ENCODE measurements at places on chromosomes 7 and 10.

GRCh38 chr7:46649876-46650275, 728.8 kb upstream of the IGFBP3 start:
- no peak for DNase-seq

- no peak for DNase-seq
Measured at GRCh38 chr7:141348728-141349127, 202.5 kb upstream of the AGK start.

- no peak for DNase-seq
Measured at GRCh38 chr10:62056219-62056618, 154.7 kb downstream of the ARID5B start.

GRCh38 chr7:121244120-121244870, 84.5 kb upstream of the WNT16 start:
- DNase-seq: peak; percentile 67

- DNase-seq: no peak
Measured at GRCh38 chr10:89651205-89651915, 6.3 kb upstream of the PANK1 start.

DNA sequence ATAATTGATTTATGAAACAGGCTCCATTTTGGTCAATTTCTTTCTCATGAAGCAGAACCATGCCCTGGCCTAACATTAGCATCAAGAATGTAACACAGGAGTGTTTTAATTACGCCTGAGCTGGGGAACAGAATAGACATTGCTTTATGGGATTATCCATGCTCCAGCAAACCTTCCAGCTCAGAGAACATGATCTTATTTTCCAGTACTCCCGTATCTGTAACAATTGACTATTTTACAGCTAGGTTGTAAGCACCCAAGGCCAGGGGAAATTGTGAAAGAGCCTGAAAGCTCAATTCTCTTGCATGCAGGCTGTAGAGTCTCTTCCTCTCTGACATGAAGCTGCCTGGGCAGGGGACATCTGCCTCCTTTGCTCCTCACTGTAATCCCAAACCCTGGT, 30.8 kb upstream of the CRYGN start:
- DNase-seq: no peak

- peak; percentile 51 for DNase-seq
Measured at GRCh38 chr10:77638321-77639101, 903 bp upstream of the KCNMA1 start.

DNA sequence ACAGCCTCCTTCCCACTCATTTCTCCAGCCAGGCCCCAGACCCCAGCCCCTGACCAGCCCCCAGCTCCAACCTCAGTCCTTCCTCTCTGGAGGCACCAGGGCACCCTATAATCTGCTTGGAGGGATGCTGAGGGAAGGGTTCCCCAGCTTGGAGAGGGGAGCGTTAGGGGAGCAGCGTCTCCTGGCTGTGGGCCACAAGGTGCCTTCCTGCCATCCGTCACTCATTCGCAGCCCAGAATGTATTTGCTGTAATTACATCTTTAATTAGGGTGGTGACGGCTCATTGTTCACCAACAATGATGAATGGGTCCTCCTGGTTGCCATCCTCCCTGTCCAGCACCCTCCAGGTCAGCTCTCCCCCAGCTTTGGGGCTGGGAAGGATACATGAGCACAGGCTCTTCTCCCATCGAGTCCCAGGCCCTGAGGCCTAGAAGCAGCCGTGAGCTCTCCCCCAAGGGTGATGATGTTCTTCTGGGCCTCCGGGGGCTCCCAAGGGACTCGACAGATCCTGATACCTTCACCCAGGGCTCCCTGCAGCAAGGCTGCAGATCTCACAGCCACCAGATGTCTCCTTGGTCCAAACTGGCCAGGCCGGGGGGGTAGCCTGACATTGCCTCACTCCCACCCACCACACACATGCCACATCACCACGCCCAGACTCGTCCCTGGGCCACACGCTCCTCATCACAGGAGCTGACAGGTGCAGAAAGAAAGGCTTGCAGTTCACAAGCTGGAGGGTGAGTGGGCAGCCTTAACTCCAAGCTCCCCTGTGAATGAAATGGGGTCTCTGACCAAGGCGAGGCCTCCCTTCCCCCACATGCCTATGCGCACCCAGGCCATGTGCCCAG, 26.8 kb downstream of the POLL start:
- DNase-seq: no peak

DNA sequence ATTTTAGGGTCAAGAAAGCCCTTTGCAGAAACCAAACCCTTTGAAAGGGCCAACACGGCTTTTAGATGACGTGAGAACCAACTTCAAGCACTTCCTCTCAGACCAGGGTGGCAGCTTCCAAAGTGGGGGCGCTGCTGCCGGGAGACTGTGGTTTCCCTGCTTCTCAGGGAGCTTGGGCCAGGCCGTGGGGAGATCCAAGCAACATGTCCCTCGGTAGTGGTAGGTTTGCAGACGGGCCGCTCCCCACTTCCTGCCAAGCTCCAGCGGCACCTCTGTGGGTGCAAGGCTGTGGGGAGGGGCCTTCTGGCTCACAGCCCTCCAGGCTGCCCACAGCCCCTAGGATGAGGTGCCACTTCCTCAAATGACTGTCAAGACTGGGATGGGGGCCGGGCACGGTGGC, 132.4 kb downstream of the FAM53B start:
- DNase-seq: no peak

GRCh38 chr7:113113912-113114311, 4.4 kb downstream of the SMIM30 start:
- no peak for DNase-seq

GRCh38 chr10:126014309-126014708, 117.9 kb downstream of the FANK1 start:
- DNase-seq: no peak

- no peak for DNase-seq
Measured at GRCh38 chr7:142477079-142477651, 219.3 kb upstream of the PRSS58 start.

GRCh38 chr10:80410578-80411145, 2.3 kb downstream of the PRXL2A start:
- no peak for DNase-seq

DNA sequence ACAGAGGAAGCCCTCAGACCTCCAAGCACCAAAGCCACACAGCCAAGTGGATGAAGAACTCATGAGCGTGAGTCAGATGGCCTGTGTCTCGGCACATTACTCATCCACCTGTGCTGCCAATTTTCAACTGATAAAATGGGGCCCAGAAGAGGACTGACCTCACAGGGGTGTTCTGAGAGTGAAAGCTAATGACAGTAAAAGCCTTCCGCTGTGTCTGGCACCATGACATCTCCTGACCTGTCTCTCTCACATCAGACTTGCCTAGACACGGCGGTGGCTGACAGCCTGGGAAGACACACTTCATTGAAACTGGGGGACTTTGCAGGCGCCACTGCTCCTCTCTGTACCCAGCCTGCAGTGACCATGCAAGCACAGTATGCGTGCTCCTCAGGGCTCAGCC, 8.3 kb upstream of the SLC18A3 start:
- no peak for DNase-seq

GRCh38 chr10:37728830-37729229, 128.6 kb downstream of the ZNF248 start:
- DNase-seq: no peak

DNA sequence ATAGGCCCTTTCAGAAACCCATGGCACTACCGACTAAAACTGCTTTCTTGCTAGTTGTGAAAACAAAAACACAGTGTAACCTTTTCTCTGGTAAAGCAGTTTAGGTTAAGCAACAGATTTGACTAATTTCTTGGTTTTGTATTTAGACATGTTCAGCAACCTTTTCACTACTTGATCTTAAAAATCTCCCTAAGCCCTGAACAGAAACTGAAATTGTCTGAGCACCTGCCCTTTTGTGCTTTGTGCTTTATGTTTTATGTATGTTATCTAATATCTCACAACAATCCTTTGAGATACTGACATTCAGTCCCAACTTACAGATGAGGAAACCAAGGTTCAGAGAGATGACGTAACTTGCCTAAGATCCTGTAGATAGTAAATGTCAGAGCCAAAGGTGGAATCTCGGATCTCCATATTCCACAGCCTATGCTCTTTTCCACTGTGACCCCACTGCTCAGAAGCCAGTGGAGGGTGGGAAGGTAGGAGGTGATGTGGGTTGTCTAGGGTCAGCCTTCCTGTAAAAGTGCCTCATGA, 146.6 kb downstream of the LCOR start:
- DNase-seq: no peak

- no peak for DNase-seq
Measured at GRCh38 chr10:27474741-27475140, 29.4 kb upstream of the RAB18 start.

GRCh38 chr7:31171216-31171785, 119.2 kb downstream of the ADCYAP1R1 start:
- no peak for DNase-seq

DNA sequence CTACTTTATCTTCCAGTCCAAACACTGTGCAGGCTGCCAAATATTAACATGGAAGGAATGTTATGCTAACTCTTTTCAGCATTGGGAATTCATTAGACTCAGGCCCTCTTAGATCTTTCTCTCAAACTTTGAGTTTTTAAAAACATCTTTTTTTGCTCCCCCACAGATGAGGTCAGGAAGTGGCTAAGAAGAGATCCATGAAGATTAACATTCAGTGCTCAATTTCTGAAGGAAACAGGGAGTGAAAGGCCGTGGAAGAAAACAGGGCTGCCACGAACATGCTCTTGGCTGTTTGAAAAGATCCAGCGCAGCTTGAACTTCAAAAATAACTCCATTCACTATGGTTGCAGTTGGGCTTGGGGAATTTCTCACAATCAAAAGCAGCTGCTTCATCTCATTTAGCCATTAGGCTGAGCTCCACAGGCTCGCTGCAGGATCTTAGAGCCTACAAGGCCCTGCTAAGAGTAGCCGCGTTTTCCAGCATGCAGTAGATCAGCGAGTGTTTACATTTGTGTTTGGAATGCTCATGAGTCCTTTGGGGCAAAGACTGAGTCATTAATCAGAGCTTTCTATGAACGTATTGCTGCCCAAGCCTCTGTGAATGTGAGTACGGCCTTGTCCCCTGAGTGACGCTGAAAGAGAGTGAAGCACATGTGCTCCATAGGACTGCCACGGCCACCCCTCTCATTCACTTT, 41.2 kb upstream of the TNS3 start:
- peak; percentile 45 for DNase-seq

GRCh38 chr7:41058986-41059741, 643.7 kb downstream of the INHBA start:
- peak; percentile 3 for DNase-seq

DNA sequence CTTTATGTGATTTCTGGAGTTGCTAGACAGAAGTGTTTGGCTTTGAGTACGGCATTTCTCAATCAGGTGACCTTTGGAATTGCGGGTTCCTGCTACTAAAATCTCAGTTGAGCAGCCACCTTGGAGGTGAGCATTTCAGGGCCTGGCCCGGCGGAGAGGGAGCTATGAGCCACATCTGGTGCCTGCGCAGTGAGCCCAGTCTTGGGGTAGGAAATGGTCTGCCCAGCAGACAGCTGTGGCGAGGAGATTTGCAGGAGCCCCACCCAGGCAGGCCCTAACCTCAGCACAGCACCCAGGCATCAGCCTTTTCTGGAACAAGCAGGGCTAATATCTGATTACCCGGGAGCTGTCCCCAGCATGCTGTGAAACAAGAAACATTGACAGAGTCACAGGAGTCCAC, 547.9 kb upstream of the FOXK1 start:
- peak; percentile 28 for DNase-seq

DNA sequence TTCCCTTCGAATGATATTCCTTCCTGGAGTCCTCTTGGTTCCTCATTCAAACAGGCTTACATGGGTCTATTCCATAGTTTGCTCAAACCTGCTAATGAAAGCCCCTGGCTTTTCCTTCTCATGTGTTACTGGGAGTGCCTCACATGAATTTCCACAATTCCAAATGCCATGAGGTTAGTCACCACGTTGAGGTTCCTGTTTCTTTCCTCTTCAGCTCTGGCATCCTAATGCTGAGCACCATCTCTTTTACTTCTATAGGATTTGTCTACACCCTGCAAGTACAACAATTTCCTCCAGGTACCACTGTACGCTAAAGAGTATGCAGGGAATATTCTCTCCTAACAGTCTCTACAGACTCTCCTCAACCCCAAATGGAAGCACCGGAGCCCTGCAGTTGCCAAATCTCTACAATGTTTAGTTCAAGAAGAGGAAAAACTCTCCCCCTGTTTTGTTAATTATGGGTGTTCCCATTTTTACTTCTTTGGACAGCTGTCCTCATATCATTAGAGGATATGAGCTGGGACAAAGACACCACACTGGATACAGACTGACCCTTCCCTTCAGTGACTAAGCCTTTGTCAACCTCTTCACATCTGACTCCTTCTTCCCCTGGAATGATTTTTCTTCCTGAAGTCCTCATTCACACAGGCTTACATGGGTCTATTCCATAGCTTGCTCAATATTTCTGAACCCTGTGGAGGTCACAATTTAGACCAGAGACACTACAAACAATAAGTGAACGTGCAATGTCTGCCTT, 145.8 kb upstream of the BET1 start:
- no peak for DNase-seq

- DNase-seq: no peak
Measured at GRCh38 chr7:17371671-17372524, 73.4 kb downstream of the AHR start.

GRCh38 chr7:7098280-7098818, 84.0 kb upstream of the C1GALT1 start:
- no peak for DNase-seq
